ENCODE measurements at places on chromosomes 3 and 15. TPM values are rescaled to one million over a fixed set of nuclear protein-coding genes. Genes with fewer than 3 reads are reported as not detected.

The MOBP gene
- not detected for total RNA-seq

The PLCD1 gene
- 18.3 TPM for total RNA-seq

The PLSCR1 gene
- 137 TPM for total RNA-seq

The BRK1 gene
- total RNA-seq = 115 TPM

The SCAPER gene
- total RNA-seq = 28.1 TPM

The TRANK1 gene
- total RNA-seq = 84.3 TPM

The LYZL4 gene
- total RNA-seq = not detected

The FGD5 gene
- 0.15 TPM for total RNA-seq

The COLQ gene
- total RNA-seq = 4.3 TPM

The IP6K2 gene
- total RNA-seq = 61.2 TPM

The NLGN1 gene
- total RNA-seq = not detected

The CEP19 gene
- 6.0 TPM for total RNA-seq

The PLCB2 gene
- 195 TPM for total RNA-seq

The UMPS gene
- 26.9 TPM for total RNA-seq

The WDR5B gene
- total RNA-seq = 5.8 TPM

The EDEM1 gene
- total RNA-seq = 94.1 TPM

The SI gene
- not detected for total RNA-seq

The NDN gene
- total RNA-seq = 2.9 TPM

The SLC9C1 gene
- not detected for total RNA-seq

The SH2D7 gene
- total RNA-seq = not detected

The TNFAIP8L3 gene
- total RNA-seq = not detected

The CLEC3B gene
- 0.37 TPM for total RNA-seq

The ADAMTS7 gene
- 0.10 TPM for total RNA-seq

The TNFSF10 gene
- 83.8 TPM for total RNA-seq

The TMA7 gene
- total RNA-seq = 290 TPM

The APBA2 gene
- 21.2 TPM for total RNA-seq

The C2CD4B gene
- total RNA-seq = not detected

The MYH15 gene
- 0.15 TPM for total RNA-seq

The TGM4 gene
- not detected for total RNA-seq

The PLA2G4F gene
- total RNA-seq = not detected

The KBTBD13 gene
- total RNA-seq = not detected

The ZKSCAN7 gene
- 0.50 TPM for total RNA-seq

The FBXL2 gene
- not detected for total RNA-seq

The ANKUB1 gene
- total RNA-seq = not detected

The TNNC1 gene
- 1.5 TPM for total RNA-seq

The CHRNA3 gene
- not detected for total RNA-seq

The STAC gene
- 0.15 TPM for total RNA-seq

The ITIH4 gene
- 28.6 TPM for total RNA-seq

The MBNL1 gene
- total RNA-seq = 559 TPM

The MTHFS gene
- total RNA-seq = 35.7 TPM

The P2RY14 gene
- total RNA-seq = 0.25 TPM

The SEMA3B gene
- 0.37 TPM for total RNA-seq

The CCR9 gene
- total RNA-seq = 0.15 TPM

The GNAT1 gene
- total RNA-seq = not detected

The RBPMS2 gene
- total RNA-seq = 0.10 TPM

The AQR gene
- total RNA-seq = 43.7 TPM

The RAB6B gene
- total RNA-seq = not detected

The CDHR4 gene
- 0.08 TPM for total RNA-seq

The JMJD7 gene
- 28.4 TPM for total RNA-seq

The DPH3 gene
- total RNA-seq = 12.6 TPM

The RBP2 gene
- total RNA-seq = not detected

The BCHE gene
- not detected for total RNA-seq

The KBTBD12 gene
- total RNA-seq = not detected

The MKRN2 gene
- total RNA-seq = 20.8 TPM

The POC1A gene
- 26.9 TPM for total RNA-seq

The MINDY4B gene
- not detected for total RNA-seq

The PIF1 gene
- total RNA-seq = 66.1 TPM

The ABHD17C gene
- total RNA-seq = 5.6 TPM

The SLITRK3 gene
- total RNA-seq = not detected

The CLRN1 gene
- total RNA-seq = not detected

All from activated CD4-positive, alpha-beta T cell treated with anti-CD3 and anti-CD28 coated beads, Interleukin-2, amount 10 ng/mL, durations not matched to agents 7 days and 5 days (primary cell).